ENCODE measurements at places on chromosomes 6 and 20. TPM values are rescaled to one million over a fixed set of nuclear protein-coding genes. Genes with fewer than 3 reads are reported as not detected.

GRCh38 chr6:156613996-156614395, 163.2 kb upstream of the ARID1B start:
- no peak for DNase-seq

- DNase-seq = no peak
Observed at GRCh38 chr6:76701610-76702009, 629.1 kb upstream of the IMPG1 start.

GRCh38 chr6:153832543-153832942, 206.5 kb upstream of the OPRM1 start:
- no peak for DNase-seq

DNA sequence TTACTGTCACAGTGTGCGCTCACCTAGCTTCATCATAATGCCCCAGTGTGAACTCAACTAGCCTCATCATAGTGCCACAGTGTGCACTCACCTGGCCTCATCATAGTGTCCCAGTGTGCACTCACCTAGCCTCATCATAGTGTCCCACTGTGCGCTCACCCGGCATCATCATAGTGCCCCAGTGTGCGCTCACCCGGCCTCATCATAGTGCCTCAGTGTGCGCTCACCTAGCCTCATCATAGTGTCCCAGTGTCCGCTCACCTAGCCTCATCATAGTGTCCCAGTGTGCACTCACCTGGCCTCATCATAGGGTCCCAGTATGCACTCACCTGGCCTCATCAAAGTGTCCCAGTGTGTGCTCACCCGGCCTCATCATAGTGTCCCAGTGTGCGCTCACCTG, 10.6 kb downstream of the TMEM242 start:
- DNase-seq = no peak

DNA sequence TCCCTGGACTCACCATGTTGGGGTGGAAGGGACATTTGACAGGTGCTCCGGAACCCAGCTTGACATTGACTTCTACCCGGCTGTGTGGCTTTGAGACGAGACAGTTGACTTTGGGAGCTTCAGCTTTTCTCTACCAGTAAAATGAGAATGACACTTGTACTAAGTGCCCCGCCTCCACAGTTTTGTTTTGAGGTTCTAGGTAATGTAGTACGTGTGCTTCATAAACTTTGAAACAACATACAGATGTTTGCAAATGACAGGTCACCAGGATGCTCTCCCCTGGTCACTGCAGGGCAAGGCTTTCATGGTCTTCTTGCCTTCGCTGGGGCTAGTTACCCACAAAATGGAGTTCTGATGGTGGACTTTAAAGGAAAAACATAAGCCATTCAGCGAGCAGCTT, 31.3 kb downstream of the CLIC5 start:
- no peak for DNase-seq

DNA sequence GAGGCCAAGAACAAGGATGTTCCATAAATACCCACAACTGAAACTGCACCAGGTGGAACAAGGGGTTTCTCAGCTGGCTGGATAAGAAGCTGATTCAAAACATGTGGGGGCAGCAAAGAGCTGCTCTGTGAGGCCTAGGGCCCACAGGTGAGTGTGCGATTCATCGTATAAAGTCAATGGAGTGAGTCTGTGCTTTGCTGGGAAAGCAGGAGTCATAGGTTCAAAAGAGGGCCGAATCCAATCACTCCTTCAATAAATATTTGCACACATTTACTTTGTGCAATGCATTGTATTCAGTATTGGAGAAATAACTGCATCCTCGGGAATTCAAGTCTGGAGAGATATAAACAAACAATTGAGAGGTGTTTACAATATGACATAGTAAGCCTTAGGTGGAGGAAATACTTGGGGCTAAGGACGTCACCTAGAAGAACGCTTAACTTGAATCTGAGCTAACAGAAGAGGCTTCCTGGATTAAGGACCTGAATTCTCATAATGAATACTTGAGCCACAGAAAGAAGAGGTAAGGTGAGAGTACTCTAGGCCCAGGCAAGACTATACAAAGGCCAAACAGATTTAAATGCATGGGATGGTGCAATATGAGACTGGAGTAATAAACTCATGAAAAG, 83.7 kb upstream of the TMEM30A start:
- DNase-seq = no peak

- DNase-seq = no peak
Observed at GRCh38 chr6:28978959-28979561, 26.1 kb downstream of the ZNF311 start.

DNA sequence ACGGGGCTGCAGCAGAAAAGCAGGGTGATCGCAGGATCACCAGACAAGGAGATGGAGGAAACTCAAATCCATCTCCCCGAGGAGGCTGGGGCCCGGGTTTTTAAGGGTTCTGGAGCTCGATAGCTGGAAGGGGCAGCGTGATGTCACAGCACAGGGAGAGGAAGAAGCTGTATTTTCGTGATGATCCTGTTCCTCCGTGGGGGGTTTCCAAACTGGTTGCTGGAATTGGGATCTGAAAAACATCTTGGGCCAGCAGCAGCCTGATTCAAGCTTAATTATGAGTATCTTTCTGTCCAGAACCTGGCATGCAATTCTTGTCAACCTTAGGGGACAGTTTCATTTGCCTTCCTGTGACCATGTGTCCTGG, 4.1 kb downstream of the CST7 start:
- DNase-seq = no peak

- DNase-seq = no peak
Observed at GRCh38 chr6:36357872-36358225, 21.2 kb upstream of the BNIP5 start.

DNA sequence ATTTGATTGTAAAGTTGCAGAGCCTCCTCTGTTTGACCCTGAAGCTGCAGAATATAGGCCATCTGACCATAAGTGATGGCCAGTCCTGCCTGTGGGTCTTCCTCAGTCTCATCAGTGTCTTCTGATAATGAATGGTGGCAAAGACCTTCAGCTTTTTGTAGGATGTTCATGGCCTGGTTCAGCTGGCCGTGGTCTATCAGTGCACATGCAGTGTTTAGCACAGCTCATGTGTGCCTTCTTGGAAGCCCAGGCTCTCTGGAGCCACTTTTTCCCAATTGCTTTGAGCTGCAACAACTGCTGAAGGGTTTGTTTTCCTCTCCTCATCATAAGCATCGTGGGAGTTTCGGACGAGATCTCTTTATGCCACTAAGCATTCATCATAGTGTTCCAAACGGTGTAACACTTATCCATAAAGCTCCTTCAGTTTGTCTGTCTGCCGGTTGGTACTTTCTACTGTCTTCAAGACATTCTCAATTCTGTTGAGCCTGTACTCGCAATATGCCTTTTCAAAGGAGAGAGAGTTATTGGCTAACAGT, 70.1 kb upstream of the TULP4 start:
- DNase-seq = no peak

GRCh38 chr6:142030115-142030619, 102.6 kb upstream of the GJE1 start:
- no peak for DNase-seq

DNA sequence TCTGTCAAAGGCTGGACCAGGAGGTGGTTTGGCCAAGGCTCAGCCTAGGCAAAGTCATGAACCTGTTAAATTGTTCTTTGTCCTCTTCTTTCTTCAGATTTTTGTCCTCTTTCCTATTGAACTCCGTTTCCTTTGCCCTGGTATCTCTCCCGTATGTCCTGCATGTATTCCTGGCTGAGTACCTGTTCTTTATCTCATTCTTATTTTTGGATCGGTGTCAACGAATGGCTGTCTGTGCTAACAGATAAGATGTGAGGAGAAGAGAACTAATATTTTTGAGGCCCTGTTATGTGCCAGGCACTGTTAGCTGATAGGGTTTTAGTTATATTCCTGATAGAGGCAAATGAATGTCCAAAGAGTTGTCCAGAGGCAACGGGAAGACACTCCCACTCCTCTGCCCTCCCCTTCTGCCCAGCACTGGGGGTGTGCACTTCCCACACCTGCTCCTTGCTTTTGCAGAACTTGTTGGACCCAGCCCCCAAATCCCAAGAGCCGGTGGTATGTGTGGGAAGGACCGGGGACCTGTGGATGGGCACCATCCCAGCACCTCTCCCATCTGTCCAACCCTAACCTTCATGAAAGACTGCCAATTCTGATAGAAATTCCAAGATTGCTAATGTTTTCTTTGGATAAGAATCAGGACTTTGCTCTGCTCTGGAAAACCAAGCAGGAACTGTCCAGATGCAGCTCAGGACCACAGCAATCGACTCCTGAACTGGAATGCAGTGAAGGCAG, 20.6 kb downstream of the MMP24OS start:
- DNase-seq = no peak

DNA sequence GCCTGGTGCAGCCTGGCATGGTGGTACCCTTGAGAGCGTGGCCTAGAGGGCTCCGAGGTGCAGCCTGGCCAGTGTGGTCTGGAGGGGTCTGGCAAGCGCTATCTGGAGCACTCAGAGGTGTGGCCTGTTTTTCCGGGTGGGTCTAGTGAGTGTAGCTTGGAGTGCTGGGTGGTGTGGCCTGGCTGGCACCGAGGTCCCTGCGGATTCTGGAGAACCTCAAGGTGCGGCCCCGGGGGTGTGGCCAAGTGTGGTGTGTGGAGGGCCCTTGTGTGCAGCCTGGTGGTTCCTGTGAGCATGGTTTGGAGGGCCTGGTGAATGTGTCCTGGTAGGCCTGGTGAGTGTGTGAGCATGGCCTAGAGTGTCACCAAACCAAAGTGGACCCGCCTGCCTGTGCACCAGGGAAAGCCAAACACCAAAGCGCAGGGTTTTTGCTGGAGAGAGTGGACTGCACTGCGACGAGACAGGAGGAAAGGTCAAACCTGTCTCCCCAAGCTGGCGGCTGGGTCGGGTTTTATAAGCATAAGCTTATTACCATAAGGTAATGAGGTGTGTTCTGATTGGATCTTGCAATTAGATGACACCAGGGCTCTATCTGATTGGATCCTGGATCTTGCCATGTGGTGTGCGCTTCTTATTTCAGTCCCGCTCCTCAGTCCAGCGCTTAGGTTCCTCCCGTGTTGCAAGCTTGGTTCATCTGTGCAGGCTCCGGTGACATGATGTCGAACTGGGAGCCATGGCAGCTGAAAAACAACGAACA, 35.7 kb downstream of the IGF2R start:
- DNase-seq = no peak

DNA sequence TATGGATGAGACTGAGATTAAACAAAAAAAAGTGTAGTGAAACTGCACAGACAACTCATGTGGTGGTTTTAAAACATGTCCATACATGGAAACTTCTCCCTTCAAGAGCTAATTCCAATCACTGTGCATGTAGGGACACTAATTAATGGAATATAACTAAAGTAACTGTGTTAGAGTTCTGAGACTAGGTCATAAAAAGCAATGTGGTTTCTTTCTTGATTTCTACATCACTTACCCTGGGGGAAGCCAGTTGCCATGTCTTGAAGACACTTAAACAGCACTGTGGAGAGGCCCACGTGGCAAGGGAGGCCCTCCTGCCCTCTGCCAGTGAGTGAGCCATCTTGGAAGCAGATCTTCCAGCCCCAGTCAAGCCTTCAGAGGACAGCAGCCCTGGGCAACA, 118.2 kb upstream of the DST start:
- no peak for DNase-seq

The FOXS1 gene
- not detected for total RNA-seq

The HSPA1L gene
- 5.5 TPM for total RNA-seq

- peak; percentile 30 for DNase-seq
Observed at GRCh38 chr6:26554697-26555504, 16.7 kb downstream of the HMGN4 start.

The LRRC73 gene
- 0.30 TPM for total RNA-seq

- no peak for DNase-seq
Observed at GRCh38 chr20:24785141-24786110, 163.6 kb upstream of the CST7 start.

- DNase-seq = no peak
Observed at GRCh38 chr6:149642829-149643580, 5.5 kb downstream of the KATNA1 start.

DNA sequence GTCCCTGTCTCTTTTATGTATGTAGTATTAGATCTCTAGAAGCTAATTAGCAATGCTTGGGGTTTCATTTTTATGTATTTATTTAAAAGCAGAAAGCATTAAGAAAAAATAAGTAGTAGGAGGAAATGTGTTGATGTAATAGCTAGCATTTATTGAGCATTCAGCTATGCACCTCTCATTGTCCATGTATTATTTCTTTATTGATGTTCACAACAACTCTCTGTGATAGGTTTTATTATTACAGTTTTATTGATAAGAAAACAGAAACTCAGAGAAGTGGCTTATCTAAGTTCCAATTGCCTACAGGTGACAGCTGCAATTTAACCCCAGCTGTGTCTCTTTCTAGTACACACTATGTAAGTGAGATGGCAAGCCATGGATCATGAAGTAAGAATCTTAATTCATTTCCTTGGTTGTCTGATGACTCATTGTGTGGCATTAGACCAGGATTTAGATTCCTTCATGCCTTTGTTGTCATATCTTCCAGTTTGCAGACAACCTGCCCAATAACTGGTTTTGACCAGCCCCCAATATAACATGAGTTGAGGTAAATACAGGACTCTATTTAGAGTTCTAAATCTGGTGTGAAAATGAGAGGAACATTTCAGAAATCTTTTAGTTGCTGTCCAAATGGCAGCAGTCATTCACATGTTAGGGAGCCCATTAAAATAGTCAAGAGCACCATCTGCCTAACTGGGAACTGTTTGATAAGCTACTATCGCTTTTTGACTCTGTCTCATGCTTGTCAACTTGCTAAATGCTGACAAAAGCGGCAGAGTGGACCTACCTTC, 170.8 kb upstream of the PHACTR1 start:
- DNase-seq = no peak

DNA sequence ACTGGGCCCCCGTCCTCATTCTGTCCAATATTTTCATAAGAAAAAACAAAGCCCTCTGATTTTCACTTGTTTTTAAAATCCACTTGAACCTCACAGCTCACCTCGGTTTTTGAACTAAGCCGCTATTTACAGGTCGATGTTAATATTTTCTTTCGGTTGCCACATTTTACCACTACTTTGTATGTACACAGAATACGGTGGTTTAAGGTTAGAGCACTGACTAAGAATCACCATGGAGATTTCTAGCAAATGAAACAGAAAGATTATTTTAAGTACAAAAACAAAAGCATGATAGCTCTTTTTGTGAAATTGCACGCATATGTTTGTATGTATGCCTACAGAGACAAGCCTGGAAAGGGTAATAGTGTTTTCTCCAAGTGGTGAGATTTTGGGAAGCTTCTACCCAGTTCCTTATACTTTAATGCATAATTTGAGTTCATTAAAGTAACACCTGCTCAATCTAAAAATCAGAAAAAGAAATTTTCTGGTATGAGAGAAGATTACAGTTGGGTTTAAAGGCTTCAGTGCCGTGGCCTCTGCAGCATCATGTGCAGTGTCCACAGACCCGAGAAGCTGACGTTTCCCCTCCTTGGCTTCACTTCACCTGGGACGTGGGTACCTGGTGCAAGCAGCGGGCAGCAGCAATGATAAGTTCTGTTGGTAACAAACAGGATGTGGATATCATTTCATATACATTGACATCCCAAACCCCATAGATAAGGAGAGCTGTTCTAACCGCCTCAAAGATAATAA, 144.0 kb downstream of the UST start:
- DNase-seq = no peak

GRCh38 chr20:43739148-43739749, 12.4 kb upstream of the GTSF1L start:
- DNase-seq = no peak

DNA sequence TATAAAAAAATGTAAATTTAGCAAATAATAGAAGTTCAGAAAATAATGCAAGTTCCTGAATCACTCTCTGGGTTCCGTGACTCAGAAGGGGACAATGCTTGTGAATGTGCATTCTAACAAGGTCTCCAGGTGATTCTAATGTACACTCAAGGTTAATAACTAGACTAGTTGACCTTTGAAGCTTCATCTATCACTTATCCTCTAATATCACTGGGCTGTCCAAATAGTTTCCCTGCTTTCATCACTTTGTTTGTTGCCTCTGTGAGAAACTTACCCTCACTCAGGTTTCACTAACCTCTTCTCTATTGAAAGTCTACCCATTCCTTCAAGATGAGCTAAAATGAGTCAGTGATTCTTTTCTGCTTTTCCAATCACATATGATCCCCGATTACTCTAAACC, 189.0 kb downstream of the BTBD9 start:
- DNase-seq = no peak

All from CD4-positive, CD25-positive, alpha-beta regulatory T cell (primary cell).